ENCODE measurements at places on chromosomes 13 and 19.
A peak's percentile ranks its signal among the peaks of the same experiment; 100 is the strongest.

- DNase-seq: no peak
Measured at GRCh38 chr13:47705185-47705584, 295.9 kb downstream of the SUCLA2 start.

DNA sequence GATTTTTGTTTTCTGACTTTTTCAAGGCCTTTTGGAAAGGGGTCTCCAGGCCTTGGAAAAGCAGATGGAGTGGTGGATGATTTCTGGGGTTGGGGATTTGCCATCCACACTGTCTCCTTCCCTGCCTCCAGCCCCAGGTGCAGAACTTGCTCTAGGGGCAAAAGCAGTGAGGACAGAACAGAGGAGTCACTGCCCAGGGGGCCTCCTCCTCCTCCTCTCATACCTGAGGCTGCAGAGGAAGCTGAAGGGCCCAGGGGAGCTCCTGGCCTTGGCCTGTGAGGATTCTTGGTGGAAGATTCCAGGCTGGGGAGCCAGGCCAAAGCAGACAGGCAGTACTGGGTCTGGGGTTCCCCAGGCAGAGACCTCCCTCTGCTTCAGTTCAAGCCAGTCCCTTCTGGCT is 52.3 kb upstream of the URI1 start:
- DNase-seq: no peak

- DNase-seq: no peak
Measured at GRCh38 chr13:93953841-93954240, 525.6 kb downstream of the DCT start.

GRCh38 chr19:41144403-41144802 is 30.2 kb downstream of the CYP2F1 start:
- DNase-seq: peak; percentile 80

GRCh38 chr19:41439441-41440222 is at the start of gene DMAC2:
TSS of gene DMAC2 (minus strand) at chr19:41439912. CDS start at chr19:41439899, 13 bp downstream.
- peak; percentile 98 for DNase-seq

- DNase-seq: peak; percentile 2
Measured at GRCh38 chr13:37954191-37954590, 84.6 kb upstream of the TRPC4 start.

DNA sequence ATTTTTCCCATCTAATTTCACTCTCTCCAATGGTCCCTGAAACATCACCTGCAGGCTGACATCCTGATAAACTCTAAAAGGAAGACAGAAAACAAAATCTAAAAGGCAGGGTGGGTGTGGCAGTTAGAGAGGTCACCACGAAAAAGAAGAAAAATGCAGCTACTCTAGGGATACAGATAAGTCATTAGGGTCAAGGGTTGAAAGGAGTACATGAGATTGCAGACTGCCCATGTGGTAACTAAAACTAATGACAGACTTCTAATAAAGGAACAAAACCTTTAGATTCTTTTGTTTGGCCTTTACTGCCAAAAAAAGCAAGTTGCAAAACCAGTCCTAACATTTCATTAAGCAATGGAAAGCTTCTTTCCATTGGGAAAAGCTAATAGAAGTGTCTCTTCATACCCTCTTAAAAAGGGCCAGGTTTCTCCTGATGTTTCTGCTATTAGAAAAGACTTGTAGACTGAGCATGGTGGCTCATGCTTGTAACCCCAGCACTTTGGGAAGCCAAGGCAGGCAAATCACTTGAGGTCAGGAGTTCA is 31.0 kb downstream of the THSD1 start:
- no peak for DNase-seq

DNA sequence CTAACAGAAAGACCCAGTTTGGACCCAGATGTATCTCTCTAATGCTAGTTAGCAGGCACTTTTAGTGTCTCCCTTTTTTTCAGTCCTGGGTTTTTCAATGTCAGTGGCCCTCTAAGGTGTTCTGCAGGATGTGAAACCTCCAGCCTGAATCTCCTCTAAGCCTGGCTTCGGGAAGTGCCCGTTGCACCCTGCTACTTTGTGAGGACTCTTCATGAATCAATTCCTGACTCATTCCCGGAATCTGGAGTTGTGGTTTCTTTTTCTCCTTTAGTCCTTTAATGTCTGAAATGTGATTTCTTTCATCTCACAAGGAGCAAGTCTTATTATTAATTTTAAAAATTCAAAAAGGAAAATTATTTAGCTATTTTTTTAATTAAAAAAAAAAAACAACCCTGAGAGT is 116.0 kb downstream of the ZNF536 start:
- no peak for DNase-seq

DNA sequence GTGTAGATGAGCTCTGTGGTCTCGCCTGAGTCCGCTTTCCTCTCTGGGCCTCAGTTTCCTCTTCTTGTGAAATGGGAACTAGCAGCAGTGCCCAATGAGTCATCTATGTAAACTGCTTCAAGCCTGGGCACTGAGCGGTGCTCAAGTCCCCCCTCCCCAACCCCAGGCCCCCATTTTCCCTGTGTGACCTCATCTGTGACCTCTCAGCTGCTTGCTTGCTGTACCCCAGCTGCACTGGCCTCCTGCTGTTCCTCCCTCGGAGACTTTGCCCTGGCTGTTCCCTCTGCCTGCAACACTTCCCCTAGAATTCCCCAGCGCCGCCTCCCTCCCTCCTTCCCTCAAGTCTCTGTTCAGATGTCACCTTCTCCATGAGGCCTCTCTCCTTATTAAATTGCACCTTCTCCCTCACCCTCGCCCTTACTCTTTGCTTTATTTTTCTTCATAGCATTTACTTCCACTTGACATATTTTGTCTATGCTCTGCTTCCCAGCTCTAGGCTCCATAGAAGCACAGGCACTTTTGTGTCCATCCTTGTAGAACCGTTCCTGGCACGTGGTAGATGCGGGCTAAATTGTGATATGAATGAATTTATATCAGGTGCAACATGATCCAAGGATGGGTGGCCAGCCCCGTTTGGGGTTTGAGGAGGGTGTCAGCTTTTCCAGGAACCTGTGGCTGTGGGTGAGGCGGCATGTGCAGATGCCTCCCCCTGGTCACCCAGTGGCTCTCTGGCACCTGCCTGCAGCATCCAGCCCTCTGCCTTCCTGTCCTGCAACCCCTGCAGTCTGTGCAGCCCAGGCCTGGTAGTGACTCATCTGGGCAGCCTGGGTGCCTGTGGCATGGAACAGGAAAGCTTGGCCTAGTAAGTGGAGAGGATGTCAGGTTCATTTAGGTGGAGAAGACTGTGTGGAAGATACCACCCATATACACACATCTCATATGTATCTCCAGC is 26.3 kb downstream of the SIPA1L3 start:
- DNase-seq: no peak

DNA sequence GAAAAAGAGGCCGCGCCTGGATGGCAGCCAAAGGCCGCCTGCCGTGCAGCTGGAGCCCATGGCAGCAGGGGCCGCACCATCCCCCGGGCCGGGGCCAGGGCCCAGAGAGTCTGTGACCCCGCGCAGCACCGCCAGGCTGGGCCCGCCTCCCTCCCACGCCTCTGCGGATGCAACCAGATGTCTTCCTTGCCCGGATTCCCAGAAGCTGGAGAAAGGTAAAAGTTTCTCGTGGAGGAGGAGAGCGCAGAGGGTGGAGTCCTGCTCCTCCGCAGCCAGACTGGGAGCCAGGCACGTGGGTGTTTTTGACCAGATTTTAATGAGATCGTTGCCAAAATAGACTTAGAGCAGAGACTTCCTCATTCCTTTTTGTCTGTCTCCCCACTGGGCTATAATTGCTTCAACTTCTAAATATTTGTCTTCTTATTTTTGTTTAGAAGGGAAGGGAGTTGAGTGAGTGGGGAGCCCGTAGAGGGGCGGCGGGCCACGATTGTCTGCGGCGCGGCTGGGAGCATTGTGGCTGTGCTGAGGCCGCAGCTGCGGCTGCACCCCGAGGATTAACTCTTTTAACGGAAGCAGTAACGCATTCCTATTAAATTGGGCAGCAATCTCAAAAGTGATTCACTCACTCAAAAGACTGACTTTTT is 22.8 kb upstream of the NDUFS7 start:
- DNase-seq: no peak

GRCh38 chr19:35088131-35088913 is 27.3 kb upstream of the FXYD3 start:
- DNase-seq: peak; percentile 79

DNA sequence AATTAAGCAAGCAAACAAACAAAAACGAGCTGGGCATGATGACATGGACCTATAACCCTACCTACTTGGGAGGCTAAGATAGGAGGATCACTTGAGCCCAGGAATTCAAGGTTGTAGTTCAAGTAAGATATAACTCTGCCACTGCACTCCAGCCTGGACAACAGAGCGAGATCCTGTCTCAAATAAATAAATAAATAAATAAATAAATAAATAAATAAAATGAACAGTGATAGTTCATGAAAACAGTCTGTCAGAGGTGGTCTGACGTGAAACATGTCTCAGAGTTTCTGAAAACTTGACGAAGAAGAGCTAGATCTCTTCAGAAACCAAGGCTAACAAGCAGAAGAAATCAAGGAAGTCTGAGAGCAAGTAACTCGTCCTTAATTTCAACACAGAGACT is 188.8 kb upstream of the GPC6 start:
- DNase-seq: no peak

DNA sequence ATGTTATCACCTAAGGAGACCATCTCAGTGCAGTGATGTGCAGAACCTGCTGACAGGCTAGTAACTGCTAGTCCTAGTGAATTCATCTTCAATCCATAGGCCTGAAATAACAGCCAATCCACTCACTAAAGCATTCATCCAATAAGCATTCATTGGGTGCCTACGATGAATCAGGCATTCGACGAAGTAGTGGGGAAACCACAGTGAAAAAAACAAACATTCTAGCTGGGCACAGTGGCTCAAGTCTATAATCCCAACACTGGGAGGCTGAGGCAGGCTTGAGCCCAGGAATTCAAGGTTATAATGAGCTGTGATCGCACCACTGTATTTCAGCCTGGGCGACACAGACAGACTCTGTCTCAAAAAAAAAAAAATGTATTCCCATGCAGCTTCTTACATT is 135.6 kb downstream of the RNF17 start:
- no peak for DNase-seq

DNA sequence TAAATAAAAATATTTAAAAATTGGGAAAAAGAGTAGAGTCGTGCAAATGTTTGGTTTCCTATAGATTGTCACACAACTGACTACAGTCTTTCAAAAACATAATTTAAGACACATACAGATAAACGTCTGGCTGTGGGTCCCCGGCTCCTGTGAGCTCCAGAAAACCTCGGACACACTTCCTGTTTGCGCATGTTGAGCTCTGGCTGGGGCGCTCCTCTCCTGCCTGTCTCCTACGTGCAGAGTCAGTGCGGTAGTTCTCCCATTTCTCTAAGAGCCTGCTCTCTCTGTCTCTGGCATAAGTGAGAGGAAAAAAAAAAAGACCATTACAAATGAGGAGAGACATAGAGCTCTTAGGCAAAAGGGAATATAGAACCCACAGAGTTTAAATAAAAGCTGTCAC is 128.2 kb upstream of the OBI1 start:
- no peak for DNase-seq

GRCh38 chr13:73399347-73400216 is 340.8 kb downstream of the KLF5 start:
- DNase-seq: no peak

DNA sequence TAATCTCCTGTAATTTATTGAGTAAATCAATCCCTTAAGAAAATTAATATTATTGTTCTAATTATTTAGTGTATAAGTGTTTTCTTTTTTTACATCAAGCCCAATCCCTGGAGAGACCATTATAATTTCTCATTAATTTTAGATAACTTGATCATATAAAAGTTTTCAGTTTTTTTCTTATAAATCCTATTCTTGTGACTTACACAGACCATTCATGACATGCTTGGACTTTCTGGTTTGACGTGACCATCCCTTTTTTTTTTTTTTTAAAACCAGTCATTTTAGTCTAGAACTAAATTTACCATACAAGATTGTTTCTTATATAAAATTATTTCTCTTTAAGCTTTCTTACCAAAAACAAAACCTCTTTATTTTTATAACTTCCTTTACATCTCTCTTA is 5.4 kb upstream of the MTRF1 start:
- peak; percentile 52 for DNase-seq

DNA sequence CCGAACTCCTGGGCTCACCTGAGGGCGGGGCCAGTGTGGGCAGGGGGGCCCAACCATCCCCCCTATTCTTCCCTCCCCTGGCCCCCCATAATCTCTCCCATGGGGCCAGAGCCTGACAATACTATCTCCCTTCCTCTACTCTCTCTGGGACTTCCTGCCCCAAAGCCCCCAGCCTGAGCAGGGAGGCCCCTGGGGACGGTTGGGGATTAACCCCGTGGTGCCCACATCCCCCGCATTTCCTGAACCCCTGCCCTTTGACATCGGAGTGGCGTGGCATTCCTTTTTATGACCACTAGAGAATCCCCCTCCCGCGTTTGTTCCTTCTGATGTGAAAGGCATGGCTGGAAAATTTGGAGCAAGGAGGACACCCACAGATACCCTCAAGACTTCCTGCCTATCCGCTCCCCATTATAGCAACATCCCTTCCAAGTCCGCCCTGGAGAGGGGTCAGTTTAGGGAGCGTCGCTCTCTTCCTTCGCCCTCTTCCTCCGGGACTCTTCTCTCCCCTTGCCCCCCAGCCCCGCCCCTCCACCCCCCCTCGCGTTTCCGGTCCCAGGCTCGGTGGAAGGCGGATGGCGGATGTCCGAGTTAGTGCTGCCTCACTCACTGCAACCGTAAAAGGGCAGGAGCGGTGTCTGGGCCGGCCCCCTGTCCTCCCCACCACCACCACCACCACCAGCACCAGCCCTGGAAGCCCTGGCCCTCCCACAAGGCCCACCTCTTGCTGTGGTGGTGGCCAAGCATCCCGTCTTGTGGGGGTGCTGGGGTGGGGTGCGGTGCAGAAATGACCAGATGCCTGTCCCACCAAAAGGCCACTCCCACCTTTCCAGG is 1.8 kb downstream of the VASP start:
- DNase-seq: peak; percentile 83

- peak; percentile 87 for DNase-seq
Measured at GRCh38 chr13:78022164-78022877, 103.7 kb upstream of the EDNRB start.

DNA sequence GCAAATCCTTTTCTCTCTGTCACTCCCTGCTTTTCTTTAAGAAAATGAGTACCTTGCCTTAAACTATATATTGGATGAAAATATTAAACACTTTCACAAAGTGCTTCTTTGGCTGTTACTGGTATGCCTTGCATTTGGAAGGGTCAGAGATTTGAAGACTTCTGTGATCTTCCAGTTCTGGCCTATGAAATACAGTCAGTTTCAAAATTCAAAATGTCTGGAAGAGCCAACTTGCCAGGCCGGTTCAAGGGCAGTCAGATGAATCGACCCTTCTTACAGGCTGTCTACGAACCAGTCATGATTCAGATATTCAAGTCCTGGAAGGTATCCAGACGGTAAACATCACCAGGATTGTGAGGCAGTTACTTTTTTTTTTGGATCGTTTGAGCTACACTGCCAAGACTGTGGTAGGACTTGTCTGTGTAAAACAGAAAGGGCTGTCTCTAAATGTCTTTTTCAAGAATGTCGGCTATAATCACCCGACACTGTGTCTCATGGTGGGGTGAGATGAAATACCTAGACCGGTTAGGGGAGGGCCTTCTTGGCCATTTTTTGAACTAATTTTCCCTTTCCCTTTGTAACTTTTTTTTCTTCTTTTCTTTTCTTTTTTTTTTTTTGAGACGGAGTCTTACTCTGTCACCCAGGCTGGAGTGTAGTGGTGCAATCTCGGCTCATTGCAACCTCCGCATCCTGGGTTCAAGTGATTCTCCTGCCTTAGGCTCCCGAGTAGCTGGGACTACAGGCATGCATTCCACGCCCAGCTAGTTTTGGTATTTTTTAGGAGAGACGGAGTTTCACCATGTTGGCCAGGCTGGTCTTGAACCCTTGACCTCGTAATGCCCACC is 11.2 kb downstream of the ACTN4 start:
- DNase-seq: peak; percentile 93

GRCh38 chr13:94992036-94992960 is 280.0 kb upstream of the SOX21 start:
- no peak for DNase-seq
